ENCODE measurements at places on chromosomes 11 and 22.

- DNase-seq: peak; percentile 85
Observed at GRCh38 chr11:65382033-65382803, at the start of gene SLC25A45. TSS of gene SLC25A45 (minus strand) at chr11:65382646. CDS start at chr11:65381951, 695 bp downstream.

- no peak for DNase-seq
Observed at GRCh38 chr11:66226101-66226500, 42.3 kb upstream of the RAB1B start.

DNA sequence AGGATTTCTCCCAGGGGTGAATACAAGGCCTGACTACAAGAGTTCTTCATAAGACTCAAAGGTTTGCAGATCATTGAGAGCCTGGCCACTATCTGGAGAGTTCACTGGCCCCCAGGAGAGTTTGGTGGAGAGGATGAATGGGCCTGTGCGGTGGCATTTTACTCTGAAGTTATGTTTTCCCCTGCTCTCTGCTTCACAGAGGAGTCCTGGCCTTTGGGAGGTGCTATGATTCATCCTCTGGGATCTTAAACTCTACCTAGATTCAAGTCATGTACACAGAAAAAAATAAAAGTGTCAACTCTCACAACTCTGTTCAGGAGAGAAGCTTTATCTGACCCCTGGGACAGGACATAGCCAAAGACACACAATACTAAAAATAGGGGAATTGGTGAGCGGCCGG, 159.1 kb upstream of the CARD18 start:
- DNase-seq: no peak

- DNase-seq: no peak
Observed at GRCh38 chr11:8248786-8249185, 14.9 kb downstream of the LMO1 start.

GRCh38 chr11:57834852-57835251, 73.2 kb downstream of the CTNND1 start:
- no peak for DNase-seq

DNA sequence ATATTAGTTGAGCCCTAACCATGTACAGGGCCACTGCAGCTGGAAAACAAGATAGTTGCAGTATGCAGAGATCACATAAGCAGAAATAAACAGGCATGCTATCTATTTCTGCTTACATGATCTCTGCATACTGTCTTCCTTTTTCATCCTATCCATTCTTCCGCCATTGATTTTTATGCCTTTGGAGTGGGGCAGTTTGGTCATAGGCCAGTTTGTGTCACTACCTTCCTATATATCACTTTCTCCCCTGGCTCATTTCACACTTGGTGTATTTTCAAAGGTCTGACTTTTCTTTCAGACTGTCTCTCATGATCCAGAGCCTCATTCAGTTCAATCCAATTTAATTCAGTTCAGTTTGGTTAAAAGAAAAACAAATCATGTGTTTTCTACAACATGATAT, 829.6 kb downstream of the KCNA4 start:
- DNase-seq: no peak

- no peak for DNase-seq
Observed at GRCh38 chr11:68214173-68215086, 1.3 kb upstream of the KMT5B start.
